ENCODE measurements at places on chromosomes 6 and 20.

- no peak for DNase-seq
These were observed 615 bp upstream of the UBE2J1 start for GRCh38 chr6:89353118-89353556.

DNA sequence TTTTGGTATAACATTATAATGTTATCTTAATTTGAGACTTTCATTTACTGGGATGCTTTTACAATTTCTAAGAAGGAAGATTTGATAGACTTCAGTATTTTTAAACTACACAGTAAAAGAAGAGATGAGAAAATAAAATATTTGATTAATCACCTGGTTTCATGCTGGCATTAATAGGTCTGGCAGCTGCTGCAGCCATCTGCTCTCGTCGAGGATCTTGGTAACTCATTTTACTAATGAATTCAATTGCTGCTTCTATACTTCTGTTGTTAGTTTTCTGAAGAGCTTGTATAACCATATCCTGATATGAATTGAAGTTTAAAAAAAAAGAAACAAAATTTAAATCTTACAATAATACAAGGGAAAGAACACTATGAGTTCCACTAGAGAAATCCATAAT is 23.0 kb downstream of the LATS1 start:
- no peak for DNase-seq

DNA sequence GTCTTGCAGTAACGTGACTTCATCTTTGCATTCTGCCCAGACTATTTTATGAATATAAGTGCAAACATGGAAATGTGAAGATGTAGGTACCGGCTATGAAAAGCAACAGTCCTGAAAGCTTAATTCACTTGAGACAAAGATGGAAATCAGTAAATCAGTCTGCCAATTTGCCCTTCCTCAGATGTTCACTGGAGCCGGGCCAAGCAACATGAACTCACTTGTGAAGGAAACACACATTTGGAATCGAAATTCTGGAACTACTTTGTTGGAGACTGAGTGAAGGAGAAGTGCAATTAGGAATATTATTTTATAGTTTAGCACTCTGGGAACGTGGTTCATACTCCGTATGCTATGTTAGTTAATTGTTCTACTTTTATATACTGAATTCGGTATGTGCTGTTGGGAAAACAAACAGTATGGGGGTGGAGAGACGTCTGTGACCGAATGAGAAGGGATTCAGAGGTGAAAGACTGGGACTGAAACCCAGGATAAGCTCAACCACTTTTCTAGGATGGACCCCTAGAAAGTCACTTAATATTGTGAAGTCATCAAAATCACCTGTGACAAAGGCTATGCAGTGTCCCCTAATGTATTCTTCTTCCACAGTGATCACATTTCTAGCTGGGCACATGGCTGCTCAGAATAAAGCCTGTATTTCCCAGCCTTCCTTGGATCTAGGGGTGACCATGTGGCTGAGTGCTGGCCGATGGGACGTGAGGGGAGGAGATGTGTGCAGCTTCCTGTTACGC is 95.5 kb downstream of the PREX1 start:
- DNase-seq, result no peak

- DNase-seq, result peak; percentile 54
These were observed 69.0 kb downstream of the MOCS1 start for GRCh38 chr6:39865011-39865888.

- no peak for DNase-seq
These were observed 973.8 kb upstream of the SLC35B3 start for GRCh38 chr6:9409126-9409525.

- DNase-seq, result no peak
These were observed 19.5 kb downstream of the LHFPL5 start for GRCh38 chr6:35824552-35825192.

GRCh38 chr6:129624488-129624887 is 85.5 kb downstream of the ARHGAP18 start:
- no peak for DNase-seq

DNA sequence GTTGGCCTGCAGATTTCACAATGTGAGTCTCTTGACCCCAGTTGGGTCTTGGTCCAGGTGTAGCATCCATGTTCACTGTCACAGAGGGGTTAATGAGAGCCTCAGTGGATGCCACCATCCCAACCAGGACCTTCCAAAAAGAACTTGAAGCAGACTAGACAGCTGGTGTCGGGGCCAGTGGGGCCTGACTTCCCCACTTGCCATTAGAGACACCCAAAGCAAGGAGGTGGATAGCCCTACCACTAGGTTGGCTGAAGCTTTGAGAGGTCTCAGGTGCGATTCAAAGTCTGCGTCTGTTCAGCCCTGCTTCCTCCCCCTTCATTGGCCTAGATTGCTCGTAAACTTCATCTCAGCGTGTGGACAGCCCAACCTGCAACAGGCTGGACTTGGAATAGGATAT is 196.4 kb upstream of the RREB1 start:
- DNase-seq, result no peak

GRCh38 chr6:166307082-166308032 is 835 bp downstream of the PRR18 start:
- DNase-seq, result no peak

DNA sequence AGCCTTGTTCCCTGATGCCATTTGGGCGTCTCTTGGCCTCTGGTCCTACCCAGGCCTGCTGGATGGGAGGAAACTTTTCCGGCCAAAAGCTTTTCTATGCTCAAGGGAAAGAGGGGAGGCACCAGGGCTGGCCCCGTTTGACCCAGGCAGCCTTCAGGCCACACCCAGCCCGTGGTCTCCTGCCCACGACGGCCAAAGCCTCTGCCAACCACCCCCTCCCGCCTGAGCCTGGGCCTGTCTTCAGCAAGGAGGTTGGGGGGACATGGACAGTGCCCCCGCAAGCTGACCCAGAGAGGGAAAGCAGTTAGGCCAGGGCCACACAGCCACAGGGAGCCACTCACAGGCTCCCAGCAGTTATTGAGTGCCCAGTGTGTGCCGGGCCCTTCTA is 49.5 kb downstream of the SRC start:
- DNase-seq, result no peak

GRCh38 chr6:13012977-13013680 is 296.6 kb downstream of the PHACTR1 start:
- no peak for DNase-seq

GRCh38 chr6:33958526-33959328 is 154.9 kb upstream of the MLN start:
- no peak for DNase-seq

DNA sequence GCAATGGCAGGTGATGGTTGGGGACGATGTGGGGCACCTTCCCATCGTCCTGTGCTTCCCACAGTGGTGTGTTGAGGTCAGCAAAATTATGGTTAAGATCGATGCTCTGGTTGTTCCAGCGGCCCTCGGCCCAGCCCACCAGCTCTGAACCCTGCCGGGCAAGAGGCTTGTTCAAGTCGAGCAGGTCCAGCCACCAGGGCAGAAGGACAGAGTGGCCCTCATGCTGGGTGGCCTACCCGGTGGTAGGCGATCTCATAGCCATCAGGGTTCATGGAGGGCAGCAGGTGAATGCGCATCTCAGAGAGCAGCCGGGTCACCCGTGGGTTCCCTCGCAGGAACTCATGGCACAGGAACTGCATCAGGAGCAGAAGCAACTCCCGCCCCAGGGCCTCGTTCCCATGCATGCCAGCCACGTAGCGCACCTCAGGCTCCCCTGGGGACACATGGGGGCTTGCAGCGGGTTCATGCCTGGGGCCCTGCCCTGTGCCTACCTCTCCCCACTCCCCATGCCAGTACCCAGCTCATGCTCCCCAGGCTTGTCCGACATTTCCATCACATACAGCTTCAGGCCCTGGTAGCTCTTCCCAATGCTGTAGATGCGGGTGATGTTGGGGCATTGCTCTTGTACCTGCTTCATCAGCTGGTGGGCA is 4.3 kb downstream of the CPXM1 start:
- DNase-seq, result no peak

DNA sequence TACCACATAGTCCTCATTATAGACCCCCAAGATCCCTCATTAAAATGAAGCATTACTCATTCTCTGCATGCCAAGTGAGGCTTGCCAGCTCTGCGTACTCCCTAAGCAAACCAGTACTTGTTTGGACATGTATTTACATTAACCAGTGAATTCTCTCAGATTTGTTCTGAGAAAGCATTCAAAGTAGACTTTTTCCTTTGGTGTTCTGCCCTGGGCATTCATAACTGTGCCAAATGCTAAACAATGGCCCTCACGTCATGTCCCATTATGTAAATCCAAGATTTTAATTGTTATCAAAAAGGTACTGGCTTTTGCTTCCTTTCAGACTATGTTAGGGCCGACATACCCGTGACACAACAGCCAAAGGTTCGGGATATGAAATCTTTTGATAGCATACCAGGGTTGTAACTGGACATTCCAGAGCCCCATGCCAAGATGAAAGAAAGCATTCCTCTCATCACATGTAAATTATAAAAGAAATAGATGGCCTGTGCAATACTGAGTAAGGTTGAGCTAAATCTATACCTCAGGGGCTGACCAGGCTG is 164.2 kb downstream of the ADAT2 start:
- no peak for DNase-seq

GRCh38 chr6:118317581-118318563 is 230.2 kb upstream of the PLN start:
- DNase-seq, result no peak

GRCh38 chr6:8110117-8110721 is 7.9 kb upstream of the EEF1E1 start:
- no peak for DNase-seq

DNA sequence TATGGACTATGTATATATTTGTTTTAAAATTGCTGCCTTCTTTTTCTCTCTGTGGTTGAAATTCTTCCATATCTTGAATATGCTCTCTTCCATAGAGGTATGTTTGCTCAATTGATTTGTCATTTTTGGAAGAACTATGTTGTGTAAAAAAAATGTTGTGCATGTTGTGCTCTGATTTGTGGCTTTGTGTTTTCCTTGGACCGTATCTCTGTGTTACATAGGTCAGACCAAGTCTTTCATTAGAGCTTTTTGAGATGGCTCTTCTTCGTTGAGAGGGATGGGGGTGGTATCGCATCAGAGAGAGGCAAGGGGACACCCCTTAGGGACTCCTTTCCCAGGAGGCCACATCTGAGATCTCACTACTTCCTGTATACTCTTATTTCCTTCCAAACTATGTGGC is 43.8 kb downstream of the TMEM244 start:
- no peak for DNase-seq

GRCh38 chr20:7540923-7541322 is 399.3 kb downstream of the HAO1 start:
- no peak for DNase-seq

- no peak for DNase-seq
These were observed 10.8 kb downstream of the RSPO3 start for GRCh38 chr6:127129251-127129650.
